Kidney (tissue), 22 donors: ENCODE measurements at places on chromosomes 5 and 9. TPM values are rescaled to one million over a fixed set of nuclear protein-coding genes. Genes with fewer than 3 reads are reported as not detected.

The DMRT3 gene
- not detected for polyA plus RNA-seq

The SLC36A3 gene
- polyA plus RNA-seq = not detected

DNA sequence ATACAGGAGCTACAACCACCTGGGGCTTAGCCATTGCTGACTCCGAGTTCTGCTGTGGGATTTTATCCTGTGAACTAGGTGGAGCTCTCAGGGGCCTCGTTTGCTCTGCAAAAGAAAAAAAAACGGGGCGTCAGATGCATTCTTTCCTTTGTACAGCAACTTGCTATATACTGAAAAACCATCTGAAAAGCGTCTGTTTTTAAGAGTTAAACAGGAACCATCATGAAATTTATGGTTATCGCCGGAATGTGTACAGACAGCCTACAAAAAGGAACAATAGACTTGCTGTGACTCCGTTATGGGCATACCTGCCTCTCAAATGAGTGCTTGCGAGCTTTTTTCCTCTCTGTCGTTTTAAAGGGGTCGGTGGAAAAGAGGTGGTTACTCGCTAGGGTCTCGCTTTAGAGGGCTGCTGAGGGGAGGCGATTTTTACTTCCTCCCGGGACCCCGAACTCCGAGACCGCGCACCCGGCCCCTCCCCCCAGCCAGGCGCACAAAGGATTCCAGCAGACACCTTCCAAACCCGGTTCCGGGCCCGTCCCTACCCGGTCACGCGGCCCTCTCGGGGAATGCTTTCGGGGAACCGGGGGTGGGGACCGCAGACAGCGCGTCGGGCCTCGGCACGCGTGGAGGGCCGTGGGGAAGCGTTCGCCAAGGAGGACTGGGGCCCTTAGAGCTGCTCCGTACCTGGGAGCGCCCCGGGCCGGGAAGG is 826 bp downstream of the PAIP1 start:
- peak; percentile 89 for DNase-seq

DNA sequence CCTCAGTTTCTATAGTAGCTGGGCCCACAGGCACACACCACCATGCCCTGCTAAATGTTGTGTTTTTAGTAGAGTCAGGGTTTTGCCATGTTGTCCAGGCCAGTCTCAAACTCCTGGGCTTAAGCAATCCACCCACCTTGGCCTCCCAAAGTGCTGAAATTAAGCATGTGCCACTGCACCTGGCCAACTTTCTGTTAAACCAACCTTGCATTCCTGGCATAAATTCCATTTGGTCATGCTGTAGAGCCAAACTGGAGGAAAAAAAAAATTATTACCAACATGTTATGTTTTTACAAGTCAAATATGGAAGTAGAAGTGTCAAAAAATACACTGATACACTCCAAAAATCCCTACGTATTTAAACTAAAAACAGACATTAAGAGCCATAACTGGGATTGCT is 54.1 kb downstream of the ERMP1 start:
- no peak for DNase-seq

DNA sequence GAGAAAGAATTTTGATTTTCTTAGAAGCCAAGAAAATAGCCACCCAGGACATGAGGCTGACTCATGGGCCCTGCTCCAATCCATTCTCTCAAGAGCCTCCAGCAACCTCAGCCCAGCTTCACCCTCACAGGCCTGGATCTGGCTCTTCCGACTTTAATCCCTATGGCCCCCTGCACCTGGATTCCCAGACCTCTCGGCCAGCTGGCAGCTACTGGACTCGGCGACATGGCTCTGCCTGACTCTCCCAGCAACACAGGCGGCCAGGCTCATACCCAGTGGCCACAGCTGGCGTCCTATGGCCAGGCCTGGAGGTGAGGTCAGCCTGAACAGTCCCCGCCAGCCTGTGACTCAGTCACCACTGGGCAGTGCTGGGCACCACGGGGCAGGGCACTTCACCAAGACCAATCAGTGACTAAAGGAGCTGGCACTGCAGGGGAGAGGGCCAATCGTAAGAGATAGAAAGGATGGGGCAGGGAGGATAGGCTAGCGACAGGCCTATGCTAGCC is 6.2 kb upstream of the PDLIM4 start:
- no peak for DNase-seq

DNA sequence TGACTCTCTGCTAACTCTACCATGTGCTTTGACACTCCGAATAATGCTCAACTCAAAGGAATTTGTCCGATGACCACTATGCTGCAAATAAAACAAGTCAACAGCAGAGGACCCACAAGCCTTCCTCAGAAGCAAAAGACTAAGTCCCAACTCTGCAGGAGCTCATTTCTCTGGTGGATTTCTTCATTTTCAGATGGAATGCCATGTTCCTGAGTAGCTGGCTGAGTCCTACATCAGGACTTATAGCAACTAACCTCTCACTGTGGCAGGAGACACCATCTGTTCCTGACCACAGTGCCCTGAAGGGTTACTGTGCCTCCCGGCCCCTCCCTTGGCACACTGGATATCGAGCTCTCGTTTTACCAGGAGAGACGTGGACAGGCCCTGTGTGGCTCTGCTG is 20.8 kb downstream of the LHFPL2 start:
- DNase-seq = no peak

- DNase-seq = no peak
Measured at GRCh38 chr5:83973925-83974815, 253.5 kb upstream of the HAPLN1 start.
